ENCODE measurements at places on chromosomes 1 and 21.

- DNase-seq: no peak
These were observed 39.0 kb downstream of the PRMT2 start for GRCh38 chr21:46674430-46675007.

GRCh38 chr1:94418664-94419655 lies 771 bp downstream of the ABCD3 start:
- DNase-seq: peak; percentile 41

DNA sequence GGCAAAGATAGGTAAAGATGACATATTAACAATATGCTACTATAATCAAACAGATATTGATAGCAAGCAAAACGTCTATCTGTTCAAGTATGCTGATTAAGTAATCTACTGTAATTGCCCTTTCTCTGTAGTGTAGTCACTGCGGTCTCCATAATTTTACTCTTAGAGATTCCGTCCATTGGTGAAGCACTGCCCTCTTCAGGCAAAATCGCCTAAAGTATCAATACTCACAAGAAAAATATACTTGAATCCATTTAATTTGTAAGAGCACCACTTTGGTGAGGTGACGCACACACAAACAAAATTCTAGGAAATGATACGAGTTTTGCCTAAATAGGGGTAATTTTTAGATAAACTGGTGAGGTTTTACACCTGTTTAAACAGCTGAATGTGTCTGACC lies 434.6 kb upstream of the CHRM3 start:
- DNase-seq: peak; percentile 6

- DNase-seq: no peak
These were observed 59.5 kb downstream of the CASZ1 start for GRCh38 chr1:10736634-10737586.

GRCh38 chr1:192010406-192010805 lies 147.9 kb upstream of the RGS18 start:
- no peak for DNase-seq

All from left renal pelvis (tissue), 4 donors.